GM04503 (cell line): ENCODE measurements at places on chromosomes 2 and 18.

DNA sequence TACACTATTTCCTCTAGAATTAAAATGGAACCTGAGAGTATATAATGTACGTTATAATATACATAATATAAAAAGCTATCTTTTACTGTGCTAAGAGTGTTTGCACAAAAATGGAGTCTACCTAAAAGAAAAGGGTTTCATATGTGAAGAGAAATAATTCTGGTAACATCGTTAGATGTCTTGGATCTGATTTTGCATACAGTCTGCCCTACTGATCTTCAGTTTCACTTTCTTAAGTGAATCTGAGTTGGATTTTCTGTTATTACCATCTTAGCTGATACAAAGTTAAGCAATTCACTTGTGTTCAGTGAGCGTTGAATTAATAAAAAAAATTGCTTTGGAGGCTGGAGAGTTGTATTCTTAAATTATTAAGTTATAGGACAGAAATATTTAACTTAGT, 502.1 kb upstream of the TMEFF2 start:
- no peak for DNase-seq

- DNase-seq, result peak; percentile 63
Measured at GRCh38 chr2:119387381-119388129, 20.8 kb downstream of the DBI start.

DNA sequence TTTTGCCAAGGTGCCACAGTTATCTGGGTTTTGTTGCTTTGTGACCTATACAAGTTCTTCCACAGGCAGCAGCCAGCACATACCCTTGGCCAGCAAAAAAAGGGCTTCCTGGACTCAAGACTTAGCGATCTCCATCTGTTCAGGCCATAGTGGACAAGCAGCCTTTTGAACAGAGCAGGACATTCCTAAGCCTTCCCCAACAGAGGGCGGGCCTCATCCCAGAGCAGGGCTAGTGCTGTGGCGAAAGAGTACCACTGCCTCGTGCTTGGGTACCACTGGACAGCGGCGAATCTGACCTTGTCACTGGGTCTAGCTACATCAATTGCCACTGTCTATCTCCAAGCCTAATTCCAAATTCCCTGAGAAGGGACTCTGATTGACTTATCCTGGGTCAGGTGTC, 56.4 kb downstream of the NAB1 start:
- no peak for DNase-seq

DNA sequence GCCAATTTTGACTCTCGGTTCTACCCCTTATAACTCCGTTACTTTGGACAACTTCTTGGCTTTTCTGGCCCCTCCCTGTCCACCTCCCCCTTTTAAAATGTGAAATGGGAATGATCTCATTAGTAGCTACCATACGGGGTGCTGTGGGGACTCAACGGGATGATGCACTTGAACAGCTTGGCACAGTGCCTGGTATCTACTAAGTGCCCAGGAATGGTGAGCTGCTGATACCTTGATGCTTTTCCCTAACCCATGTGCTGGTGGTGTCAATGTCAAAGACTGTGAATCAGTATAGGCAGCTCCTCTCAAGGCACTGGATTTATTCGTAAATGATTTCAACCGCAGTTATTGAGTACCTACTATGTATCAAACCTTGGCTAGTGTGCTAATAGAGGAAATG, 204.2 kb downstream of the LOXHD1 start:
- no peak for DNase-seq
